ENCODE measurements at places on chromosomes 16 and 17.

DNA sequence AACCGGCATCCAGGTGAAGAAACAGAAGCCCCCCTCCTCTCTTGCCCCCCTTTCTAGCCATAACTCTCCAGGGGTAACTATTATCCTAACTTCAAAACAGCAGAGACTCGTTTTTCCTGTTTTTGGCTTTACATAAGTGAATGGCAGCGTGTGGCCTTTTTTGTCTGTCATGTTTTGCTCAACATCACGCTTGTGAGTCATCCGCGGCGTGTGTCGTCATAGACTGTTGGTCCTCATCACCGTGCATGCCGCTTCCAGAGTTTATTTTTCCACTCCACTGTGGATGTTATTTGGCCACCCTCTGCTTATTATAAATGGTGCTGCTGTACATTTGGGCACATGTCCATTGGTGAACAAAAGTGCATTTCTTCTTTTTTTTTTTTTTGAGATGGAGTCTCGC, 52.6 kb downstream of the ERN1 start:
- DNase-seq: no peak

GRCh38 chr16:49216593-49216992, 65.0 kb downstream of the CBLN1 start:
- DNase-seq: no peak

GRCh38 chr17:1574697-1575471, 12.3 kb upstream of the PITPNA start:
- no peak for DNase-seq

GRCh38 chr16:81888520-81889394, 109.7 kb downstream of the PLCG2 start:
- DNase-seq: no peak

DNA sequence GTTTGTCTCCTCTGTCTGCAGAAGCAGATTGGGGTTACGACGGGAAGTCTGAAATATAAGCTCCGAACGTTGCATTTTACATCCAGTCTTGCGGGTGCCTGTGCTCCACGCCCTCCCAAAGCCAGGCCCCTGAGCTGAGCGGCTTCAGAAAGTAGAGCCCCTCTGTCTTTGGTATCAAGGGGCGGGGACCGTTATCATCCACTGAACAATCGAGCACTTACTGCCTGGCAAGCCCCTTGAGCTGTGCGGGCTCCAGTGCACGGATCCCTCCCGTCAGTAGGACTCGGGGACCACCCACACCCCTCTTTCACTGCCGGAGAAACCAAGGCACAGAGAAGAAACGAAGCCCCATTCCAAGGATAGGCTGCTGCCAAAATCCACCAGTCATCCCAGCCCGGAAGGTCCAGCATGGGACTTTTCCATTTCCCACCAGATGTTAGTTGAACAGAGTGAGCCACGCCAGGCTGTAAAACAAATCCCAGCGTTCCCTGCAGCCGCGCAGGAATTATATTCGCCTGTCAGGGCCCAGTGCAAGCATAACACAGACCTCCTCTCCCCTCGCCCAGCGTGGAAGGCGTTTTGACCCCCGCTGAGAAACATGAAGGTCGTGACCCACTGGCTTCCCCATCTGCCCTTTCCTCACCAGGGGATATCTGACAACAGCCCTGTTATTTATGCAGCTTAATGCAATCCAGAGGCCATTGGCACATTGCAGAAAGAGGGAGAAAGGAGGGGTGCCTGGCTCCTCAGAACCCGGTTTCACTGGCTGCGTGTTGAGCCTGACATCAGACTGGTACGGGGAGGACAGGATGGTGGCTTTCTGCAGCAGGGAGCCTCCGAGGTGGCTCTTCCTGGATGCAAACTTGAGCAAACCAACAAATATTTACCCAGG, 212.2 kb upstream of the FOXF1 start:
- no peak for DNase-seq

DNA sequence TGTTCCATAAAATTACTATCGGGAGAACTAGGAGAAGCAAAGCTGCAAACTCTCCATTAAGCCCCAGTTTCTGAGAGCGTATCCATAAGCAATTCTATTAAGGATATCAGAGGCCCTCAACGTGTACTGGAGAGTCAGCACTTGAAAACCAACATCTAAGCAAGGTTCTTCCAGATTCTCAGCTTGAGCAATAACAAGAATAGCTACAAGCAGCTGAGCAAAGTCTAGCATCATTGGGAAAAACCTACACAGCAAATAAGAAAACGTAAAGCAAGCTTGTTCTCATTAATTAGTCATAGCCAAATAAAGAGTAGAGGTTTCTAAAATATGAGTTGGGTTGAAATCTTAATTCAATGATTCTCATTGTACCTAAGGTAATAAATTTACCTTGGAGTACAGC, 26.9 kb upstream of the COX10 start:
- DNase-seq: no peak

All from naive thymus-derived CD8-positive, alpha-beta T cell (primary cell).